ENCODE measurements at places on chromosomes 3 and 15.

DNA sequence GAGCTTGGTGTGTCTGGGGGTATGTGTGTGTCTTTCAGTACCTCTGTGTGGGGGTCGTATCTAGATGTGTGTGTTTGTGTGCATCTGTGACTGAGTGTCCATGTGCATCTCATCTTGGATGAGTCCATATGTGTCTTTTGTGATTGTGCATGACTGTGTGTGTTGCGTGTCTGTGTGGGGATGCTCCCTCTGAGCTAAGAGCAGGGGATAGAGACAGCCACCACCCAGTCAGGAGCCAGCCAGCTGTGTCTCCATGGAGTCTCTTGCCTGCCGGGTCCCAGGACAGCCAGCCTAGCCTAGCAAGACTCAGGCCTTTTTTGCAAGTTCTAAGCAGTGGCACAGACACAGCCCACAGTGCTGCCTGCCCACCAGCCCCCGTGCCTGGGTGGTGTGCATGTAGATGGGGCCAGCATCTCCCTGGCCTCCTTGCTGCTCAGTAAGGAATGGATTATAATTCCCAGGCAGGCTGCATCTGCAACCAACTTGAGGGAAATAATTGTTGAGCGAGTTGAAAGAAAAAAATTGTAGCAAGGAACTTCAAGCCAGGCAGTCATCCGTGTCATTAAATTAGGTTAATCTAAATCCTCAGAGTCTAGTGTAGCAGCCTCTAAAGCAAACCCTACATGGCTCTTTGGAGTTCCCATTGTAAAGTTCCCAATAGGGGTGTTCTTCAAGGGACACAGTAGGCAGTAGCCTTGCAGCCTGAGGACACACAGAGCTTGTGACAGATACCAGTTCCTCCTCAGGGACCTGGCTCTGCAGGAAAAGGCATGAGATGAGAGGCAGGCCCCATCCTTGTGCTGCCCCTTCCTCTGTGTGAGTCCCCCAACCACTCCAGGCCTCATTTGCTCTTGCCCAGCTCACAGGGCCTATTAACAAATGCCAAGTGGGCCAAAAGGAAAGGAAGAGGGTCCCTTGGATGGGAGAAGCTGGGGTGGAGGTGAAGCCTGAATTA, 35.9 kb upstream of the MRPS22 start:
- peaks cover 3% of the 10 kb centered on the region for H3K27me3 ChIP-seq
- peaks cover 96% of the 10 kb centered on the region for H3K4me1 ChIP-seq
- H3K4me3 ChIP-seq: peak overlapping the region; percentile 5
- DNase-seq: no peak
- peaks cover 31% of the 10 kb centered on the region for H3K36me3 ChIP-seq
- peak overlapping the region; percentile 92 for H3K27ac ChIP-seq

GRCh38 chr3:102471491-102471890, 36.7 kb downstream of the ZPLD1 start:
- H3K27ac ChIP-seq: no peak overlapping the region
- no peak overlapping the region for H3K4me3 ChIP-seq
- peaks cover 1% of the 10 kb centered on the region for H3K27me3 ChIP-seq
- H3K36me3 ChIP-seq: no peaks in the 10 kb centered on the region
- no peak for DNase-seq

- no peaks in the 10 kb centered on the region for H3K27me3 ChIP-seq
- H3K4me1 ChIP-seq: peaks cover 40% of the 10 kb centered on the region
- H3K36me3 ChIP-seq: no peaks in the 10 kb centered on the region
- peak overlapping the region; percentile 80 for H3K27ac ChIP-seq
These were observed 47.5 kb downstream of the MYH15 start for GRCh38 chr3:108462899-108463298.

DNA sequence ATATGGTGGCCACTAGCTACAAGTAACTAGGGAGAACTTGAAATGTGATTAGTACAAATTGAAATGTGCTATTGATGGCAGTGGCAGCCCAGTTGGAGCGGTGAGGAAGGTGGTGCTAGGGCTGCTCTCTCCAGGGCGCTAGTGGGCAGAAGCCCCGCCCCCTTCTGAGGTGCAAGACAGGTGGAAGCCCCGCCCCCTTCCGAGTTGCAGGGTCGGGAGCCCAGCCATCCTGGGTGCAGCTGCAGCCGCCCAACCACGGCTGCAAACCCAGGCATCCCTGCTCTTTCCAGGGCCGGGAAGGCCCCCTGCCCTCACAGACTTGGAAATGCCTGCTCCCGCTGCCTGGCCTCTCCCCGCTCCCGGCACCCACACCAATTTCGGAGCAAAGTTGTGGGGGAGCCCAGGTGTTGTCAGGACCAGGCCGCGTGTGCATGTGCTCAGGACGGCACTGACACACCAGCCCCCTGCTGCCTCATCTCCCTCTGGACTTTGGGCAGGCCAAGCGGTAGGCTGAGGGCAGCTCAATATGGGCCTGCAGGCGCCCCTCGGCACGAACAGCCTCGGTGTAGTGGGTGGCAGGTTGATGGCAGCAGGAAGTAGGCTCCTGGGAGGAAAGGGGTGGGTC, 10.0 kb downstream of the ATR start:
- no peaks in the 10 kb centered on the region for H3K36me3 ChIP-seq
- no peak overlapping the region for H3K4me3 ChIP-seq
- H3K27ac ChIP-seq: no peak overlapping the region
- 0 out of 2 replicates have a peak, but pooled peaks cover 6% of the 10 kb centered on the region for H3K4me1 ChIP-seq
- no peak for DNase-seq

DNA sequence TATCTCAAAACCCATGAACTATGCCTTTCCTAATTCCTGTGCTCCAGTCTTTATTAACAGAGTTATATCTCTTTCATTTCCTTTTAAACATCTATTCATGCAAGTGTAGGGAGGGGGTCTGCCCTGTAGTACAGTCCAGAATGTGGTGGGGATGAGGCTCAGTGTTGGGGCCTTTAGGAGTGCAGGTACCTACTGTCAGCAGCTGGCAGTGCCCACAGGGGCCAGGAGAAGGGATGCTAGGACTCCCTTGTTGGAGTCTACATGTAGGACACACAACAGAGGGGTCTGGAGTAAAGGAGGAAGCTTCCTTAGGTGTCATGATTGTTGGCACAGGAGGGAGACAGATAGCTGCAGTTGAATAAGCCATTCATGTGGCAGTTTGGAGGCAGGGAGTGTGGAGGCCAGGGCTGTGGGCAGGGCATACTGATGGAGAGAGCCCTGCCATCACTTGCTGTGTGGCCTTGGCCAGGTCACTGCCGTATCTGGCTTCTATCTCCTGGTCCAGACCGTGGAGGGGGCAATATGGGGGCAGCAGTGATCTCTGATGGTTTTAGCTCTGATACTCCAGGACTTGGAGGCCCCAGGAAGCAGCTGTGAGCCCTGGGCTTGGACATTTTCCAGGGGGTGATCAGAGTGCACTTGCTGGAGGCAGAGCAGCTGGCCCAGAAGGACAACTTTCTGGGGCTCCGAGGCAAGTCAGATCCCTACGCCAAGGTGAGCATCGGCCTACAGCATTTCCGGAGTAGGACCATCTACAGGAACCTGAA, 29.5 kb downstream of the ESYT3 start:
- H3K27ac ChIP-seq: no peak overlapping the region
- H3K4me1 ChIP-seq: peaks cover 6% of the 10 kb centered on the region
- no peak for DNase-seq
- H3K4me3 ChIP-seq: no peak overlapping the region

DNA sequence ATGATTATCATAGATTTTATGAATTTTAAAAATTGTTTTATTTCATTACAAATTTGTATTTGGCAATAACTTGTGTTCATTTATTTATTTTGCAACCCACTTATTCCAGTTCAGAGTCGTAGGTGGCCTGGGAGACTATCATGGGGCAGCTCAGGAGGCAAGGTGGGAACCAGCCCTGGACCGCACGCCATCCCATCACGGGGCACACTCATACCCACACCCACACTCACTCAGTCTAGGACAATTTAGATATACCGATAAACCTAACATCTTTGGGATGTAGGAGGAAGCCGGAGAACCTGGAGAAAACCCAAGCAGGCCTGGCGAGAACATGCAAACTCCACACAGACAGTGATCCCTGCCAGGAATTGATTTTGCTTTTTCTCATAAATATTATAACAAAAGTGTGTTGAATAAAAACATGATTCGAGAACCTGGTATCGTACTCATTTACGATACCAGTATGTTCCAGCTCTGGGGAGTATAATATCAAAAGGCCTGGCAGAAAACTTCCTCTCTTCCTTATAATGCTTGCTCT, 205.3 kb downstream of the NFKBIZ start:
- H3K36me3 ChIP-seq: peaks cover 3% of the 10 kb centered on the region
- no peak for DNase-seq
- peaks cover 19% of the 10 kb centered on the region for H3K4me1 ChIP-seq
- no peak overlapping the region for H3K4me3 ChIP-seq

- H3K27ac ChIP-seq: no peak overlapping the region
- H3K36me3 ChIP-seq: no peaks in the 10 kb centered on the region
- DNase-seq: no peak
- no peak overlapping the region for H3K4me3 ChIP-seq
These were observed 34.7 kb downstream of the SPTSSB start for GRCh38 chr3:161336661-161337060.

DNA sequence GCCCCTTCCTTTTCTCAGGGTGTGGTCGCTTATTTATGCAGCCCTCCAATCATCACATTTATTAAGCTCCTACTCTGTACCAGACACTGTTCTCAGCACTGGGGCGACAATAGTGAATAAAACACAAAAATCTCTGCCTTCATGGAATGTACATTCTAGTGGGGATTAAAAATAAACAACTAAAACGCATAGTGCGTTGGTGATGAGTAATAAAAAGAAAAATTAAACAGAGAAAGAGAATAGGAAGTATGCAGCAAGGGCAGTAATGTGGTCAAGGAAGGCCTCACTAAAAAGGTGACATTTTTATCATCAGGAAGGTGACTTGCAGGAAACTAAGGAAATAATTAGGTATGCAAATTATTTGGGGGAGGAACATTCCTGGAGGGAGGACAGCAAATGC, 5.1 kb downstream of the SLC51B start:
- peak overlapping the region; percentile 85 for H3K27ac ChIP-seq
- peak; percentile 25 for DNase-seq
- peak overlapping the region; percentile 86 for H3K4me3 ChIP-seq
- no peaks in the 10 kb centered on the region for H3K36me3 ChIP-seq

DNA sequence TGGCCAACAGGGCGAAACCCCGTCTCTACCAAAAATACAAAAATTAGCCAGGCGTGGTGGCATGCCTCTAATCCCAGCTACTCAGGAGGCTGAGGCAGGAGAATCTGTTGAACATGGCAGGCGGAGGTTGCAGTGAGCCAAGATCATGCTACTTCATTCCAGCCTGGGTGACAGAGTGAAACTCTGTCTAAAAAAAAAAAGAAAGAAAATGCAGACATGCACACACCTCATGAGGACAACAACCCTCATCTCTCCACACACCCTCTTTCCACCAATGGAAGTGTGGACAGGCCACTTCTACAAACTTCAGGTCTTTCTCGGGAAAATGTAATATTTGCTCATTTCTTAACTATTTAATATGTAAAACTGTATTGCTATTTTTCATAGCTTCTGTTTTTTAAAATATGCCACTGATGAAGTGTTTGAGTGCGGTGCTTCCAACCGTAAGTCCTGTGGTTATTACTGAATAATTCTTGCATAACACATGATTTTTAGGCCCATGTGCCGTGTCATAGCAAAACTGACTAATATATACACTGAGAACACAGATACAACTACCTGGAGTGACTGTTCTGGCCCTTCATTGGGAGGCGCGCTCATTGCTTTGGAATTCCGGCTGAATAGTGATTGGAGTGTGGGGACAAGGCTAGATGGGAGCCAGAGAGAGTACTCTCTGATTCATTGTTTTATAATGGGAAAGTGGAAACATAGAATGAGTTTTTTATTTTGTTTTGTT, 23.1 kb downstream of the LRRC31 start:
- H3K4me1 ChIP-seq: peaks cover 22% of the 10 kb centered on the region
- peaks cover 2% of the 10 kb centered on the region for H3K27me3 ChIP-seq
- DNase-seq: peak; percentile 82

- no peak overlapping the region for H3K4me3 ChIP-seq
- no peak for DNase-seq
- H3K27me3 ChIP-seq: peaks cover 26% of the 10 kb centered on the region
- no peak overlapping the region for H3K27ac ChIP-seq
These were observed 6.1 kb downstream of the TBC1D21 start for GRCh38 chr15:73879426-73879825.

GRCh38 chr3:34109846-34110245, 311.4 kb downstream of the PDCD6IP start:
- no peak overlapping the region for H3K4me3 ChIP-seq
- no peaks in the 10 kb centered on the region for H3K4me1 ChIP-seq
- no peak overlapping the region for H3K27ac ChIP-seq
- no peaks in the 10 kb centered on the region for H3K27me3 ChIP-seq

- H3K27ac ChIP-seq: no peak overlapping the region
- H3K4me1 ChIP-seq: no peaks in the 10 kb centered on the region
- no peak overlapping the region for H3K4me3 ChIP-seq
- no peaks in the 10 kb centered on the region for H3K36me3 ChIP-seq
- H3K27me3 ChIP-seq: peaks cover 18% of the 10 kb centered on the region
These were observed 62.7 kb upstream of the KLF13 start for GRCh38 chr15:31263751-31264558.

DNA sequence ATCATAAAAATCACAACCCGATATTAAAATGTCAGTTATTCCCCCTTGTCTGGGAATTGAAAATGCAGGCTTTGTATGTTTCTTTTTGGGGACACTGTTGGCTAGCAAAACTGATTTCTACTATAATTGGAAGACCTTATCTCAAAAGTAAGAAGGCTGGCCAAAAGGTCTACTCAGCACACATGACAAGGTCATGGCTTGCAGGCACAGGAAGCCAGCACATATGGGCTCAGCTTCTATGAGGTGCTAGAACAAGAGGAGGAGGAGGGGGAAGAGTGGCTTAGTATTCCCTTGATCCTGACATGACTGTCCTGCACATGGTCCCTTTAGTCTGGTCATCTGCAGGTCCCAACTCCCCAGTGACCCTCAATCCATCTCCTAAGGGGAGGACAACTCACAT, 681.2 kb downstream of the SQOR start:
- H3K4me1 ChIP-seq: no peaks in the 10 kb centered on the region
- no peak overlapping the region for H3K27ac ChIP-seq
- DNase-seq: no peak
- H3K36me3 ChIP-seq: no peaks in the 10 kb centered on the region

DNA sequence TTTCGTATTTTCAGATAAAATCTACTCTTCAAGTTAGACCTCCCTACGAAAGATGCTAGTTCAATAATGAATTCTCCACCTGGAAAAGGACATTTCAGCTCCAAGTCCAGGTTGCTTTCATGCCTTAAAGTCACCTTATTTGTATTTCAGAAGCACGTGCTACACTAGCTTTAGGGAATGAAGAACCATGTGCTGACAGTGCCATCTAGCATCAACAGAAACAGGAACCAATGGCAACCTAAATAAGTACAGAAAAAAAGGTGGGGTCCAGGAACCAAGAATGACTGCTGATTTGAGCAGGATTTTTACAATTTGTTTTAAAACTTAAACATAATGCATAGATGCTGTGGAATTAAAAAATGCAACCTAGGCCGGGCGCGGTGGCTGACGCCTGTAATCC, 77.6 kb upstream of the SNRPN start:
- no peak overlapping the region for H3K4me3 ChIP-seq
- H3K4me1 ChIP-seq: peaks cover 5% of the 10 kb centered on the region
- no peaks in the 10 kb centered on the region for H3K27me3 ChIP-seq
- H3K27ac ChIP-seq: no peak overlapping the region
- no peaks in the 10 kb centered on the region for H3K36me3 ChIP-seq

GRCh38 chr3:45985532-45986302, 9.9 kb downstream of the FYCO1 start:
- H3K27ac ChIP-seq: peak overlapping the region; percentile 98
- peak overlapping the region; percentile 61 for H3K4me3 ChIP-seq
- H3K4me1 ChIP-seq: peaks cover 82% of the 10 kb centered on the region
- peaks cover 12% of the 10 kb centered on the region for H3K36me3 ChIP-seq
- DNase-seq: peak; percentile 69
